Naive thymus-derived CD8-positive, alpha-beta T cell (primary cell): ENCODE measurements at places on chromosomes 4 and X.

GRCh38 chr4:116055857-116056827, 942.7 kb upstream of the NDST4 start:
- no peak for DNase-seq

DNA sequence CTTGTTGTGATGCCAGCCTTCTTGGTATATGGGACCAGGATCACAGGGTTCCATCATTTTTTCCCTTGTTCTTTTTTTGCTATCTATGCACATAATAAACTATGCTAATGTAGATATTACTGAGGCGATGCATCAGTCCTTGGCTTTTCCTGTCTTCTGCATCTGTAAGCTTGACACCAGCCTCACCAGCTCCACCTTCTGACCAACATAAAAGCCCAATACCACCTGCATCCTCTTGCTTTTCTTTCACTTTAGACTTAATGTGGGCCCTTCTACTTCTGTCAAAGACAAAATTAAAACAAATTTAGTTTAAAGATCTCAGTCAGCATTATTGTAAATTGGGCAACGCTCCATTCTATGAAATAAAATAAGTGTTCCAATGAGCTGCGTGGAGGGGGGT, 1718.8 kb upstream of the PCDH10 start:
- no peak for DNase-seq

- DNase-seq: no peak
Observed at GRCh38 chr4:98068495-98068894, 74.8 kb downstream of the STPG2 start.

GRCh38 chrX:13759152-13759718, 24.7 kb downstream of the OFD1 start:
- no peak for DNase-seq

DNA sequence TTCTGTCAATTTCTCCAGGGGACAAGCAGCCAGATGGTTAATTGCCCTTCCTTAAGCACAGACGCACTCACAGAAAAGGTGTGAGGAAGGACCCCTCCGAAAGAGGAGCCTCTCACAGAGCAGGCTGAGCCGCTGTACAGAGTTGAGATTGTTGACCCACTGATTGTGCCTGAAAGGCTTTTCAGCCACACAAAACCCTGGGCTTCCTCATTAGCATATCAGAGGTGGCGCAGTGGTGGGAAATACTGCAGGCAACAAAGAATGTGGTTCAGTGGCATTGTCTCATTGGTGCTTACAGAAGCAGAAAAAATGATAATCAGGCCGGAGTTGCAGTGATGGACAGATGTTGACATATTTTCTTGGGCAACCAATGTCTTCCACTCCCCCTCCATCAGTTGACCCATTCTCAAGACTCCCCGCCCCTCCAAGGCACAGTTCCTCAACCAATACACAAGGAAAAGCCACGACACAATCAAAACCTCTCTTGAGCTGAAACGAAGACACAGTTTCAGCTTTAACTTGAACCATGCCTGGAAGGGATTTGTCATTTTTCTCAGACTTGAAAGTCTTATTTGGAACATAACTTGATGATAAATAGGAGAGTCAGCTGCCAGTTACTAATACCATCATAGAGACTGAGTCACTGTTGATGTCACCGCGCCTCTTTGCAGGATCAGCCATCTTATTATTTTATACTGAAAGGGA, 53.1 kb downstream of the ATXN3L start:
- DNase-seq: no peak

- peak; percentile 13 for DNase-seq
Observed at GRCh38 chrX:79259073-79259689, 108.0 kb downstream of the ITM2A start.
